ENCODE measurements at places on chromosomes 6 and 20.
A peak's percentile ranks its signal among the peaks of the same experiment; 100 is the strongest.

DNA sequence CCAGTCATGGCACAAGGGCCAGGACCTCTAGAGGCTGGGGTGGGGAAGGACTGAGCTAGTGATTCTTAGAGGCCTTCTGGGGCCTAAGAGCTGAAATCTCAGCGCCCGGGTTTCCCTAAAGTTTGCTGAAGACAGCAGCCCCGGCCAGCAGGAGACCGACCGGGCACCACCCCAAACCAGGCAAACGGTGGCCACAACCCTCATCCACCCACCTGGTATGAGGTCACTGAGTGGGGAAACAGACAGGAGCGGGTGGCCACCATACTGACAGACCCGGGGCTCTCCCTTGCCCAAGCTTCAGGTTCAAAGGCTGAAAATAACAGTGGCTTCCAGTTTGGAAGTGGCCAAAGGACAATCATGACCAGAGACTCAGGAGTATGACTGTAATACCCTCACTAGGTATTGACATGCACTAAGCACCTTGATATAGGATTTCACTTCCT is 35.0 kb upstream of the ID1 start:
- DNase-seq: no peak

DNA sequence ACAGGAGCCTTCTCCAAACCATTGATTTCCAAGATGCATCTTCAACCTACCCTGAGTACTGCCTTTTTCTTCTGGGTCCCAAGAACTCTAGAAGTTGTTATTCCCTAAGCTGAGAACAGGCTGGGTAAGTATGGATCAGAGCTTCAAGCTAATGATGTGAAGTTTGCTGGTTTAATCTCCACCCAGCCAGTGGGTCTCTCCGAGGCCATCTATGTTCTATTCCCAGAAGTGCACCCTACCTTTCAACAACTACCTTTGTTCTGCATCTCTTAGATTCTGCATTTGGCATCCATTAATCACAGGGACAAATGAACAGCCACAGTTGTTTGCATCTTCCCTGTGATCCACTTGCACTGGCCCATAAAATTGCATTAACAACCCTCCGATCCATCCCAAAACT is 246.2 kb downstream of the HIVEP2 start:
- DNase-seq: no peak

DNA sequence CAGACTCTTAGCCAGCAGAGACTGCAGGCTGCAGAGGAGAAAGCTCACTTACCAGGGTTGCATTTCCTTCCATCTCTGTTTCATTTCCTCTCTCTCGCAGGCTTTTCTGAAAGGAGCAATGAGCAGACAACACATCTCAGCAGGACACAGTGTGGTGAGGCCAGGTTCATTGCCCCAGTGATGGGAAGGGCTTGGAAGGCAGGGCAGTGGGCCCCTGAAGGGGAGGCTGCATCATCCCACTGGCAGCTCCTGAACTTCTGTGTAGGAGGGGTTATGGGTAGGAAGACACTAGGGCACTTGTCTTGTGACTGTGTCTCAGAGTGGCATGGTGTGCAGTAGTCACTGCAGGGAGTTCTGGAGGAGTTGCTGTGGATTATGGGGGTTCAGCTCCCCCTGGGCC is 246.8 kb downstream of the QKI start:
- DNase-seq: no peak

DNA sequence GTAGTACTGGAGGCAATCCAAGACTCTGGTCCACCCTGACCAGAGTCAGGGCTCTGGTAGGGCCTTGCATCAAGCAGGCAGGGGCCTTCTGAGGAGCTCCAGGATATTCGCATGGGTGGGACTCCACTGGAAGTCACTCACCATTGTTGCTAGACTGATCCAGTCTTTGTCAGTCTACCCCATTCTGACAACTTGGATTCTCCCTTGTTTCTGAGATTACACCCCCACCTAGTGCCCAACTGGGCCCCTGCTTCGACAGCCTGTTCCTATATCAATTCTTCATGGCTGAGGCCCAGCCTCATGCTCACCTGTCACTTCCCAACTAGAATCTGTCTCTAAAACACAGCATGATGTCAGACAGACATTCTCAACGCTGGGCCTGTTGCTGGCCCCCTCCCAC is 5.2 kb downstream of the SLC35D3 start:
- DNase-seq: no peak

DNA sequence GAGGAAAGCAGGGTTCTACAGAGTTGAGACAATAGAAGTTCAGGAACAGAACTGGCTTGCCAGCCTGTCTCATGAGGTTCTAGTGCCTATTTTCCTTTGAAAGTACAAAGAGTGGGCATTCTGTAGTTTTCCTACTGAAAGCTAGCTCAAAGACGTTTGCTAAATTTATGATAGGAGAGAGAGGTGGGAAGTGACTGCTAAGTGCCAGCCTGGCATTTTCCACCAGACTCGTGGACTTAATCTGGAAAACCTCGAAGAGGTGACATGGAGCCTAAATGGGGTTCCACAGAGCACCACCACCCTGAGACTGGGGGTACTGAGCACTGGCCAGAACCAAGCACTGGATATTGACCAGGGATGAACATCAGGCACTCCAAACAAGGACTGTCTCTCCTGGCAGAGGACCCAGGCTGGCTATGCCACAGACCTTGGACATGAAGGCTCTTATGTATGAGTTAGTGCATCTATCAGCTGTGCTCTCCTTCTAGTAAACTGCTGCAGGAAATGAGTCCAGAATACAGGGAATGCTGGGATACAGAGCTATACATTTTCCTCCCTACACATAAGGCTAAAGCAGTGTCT is 7.1 kb downstream of the PEX6 start:
- DNase-seq: no peak

DNA sequence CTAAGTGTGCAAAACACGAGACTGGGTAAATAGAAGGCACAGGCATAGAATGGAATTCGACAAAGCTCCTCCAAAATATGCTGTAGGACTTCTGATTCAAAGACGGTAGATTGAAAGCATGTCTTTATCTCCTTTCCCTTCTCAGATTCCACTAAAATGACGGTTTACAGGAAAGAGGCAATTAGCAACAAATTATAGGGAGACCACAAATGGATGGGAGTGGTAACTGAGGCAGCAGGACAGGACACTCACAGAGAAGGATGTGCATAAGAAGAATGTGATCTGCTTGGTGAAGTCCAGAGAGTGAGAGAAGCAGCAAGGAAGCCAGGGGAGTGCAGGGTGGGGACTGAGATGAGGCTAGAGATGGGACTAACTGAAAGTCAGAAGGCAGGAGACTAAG is 113.4 kb upstream of the MRPS10 start:
- no peak for DNase-seq

- no peak for DNase-seq
These were observed 18.2 kb upstream of the CEP85L start for GRCh38 chr6:118669561-118669960.

- peak; percentile 65 for DNase-seq
These were observed 27.6 kb downstream of the SYNJ2 start for GRCh38 chr6:158009114-158009891.

DNA sequence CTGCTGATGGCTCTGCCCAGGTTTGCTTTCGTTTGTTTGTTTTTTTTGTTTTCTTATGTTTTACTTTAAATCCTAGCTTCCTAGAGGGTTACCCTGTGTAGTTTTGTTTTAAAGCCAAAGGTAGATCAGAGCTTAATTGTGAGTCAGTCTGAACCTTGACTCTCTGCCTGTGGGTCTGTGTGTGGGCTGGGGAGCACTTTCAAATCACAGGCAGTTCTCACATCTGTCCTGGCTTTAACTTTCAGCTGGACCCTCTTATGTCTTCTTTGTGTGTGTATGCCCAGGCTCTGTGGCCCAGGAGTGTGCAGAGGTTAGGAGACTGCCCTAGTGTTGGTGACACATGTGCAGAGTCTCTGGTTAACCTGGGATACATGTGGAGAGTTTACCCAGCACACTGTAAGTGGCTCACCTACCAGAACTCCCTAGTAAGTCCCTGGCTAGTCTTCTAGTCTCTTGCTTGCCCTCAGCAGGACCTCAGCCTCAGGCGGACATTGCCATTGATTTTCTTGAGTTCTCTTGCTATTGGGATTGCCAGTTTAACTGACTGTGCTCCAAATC is 19.0 kb downstream of the HIVEP1 start:
- peak; percentile 25 for DNase-seq

- no peak for DNase-seq
These were observed 186.2 kb downstream of the GPX5 start for GRCh38 chr6:28711788-28712341.

DNA sequence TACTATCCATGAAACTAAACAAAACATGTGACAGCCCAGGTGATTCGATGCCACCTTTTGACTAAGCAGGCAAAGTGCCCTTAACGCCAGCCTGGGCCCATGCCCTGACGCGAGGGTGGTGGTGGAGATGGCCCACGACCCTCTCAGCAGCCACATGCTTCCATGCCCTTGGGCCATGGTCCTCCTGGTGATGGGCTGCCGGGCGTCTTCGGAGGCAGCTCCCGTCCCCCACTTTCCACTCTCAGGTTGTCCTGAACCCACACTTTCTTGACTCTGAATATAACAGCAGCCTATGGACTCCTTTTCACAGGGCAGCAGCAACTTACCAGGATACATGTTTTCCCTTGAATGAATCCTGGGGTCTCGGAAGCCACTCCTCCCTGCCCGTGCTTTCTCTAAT is 33.6 kb downstream of the TMEM242 start:
- DNase-seq: no peak

DNA sequence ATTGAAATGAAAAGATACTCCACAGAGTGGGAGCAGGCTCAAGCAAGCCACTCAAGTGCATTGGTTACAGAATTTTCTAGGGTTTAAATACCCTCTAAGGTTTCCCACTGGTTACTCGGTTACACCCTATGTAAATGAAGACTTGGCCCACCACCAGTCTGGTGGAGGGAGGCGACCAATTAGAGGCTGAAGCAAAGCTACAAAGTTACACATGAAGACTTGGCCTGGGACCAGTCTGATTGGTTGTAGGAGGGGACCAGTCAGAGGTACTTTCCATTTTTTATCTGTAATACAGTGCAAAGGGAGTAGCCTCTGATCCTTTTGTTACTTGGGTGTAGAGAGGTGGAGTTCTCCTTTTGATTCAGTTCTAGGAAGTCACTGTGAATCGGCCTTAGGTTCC is 7.6 kb downstream of the SRSF12 start:
- DNase-seq: no peak

GRCh38 chr6:147651249-147652063 is 143.0 kb downstream of the SAMD5 start:
- DNase-seq: peak; percentile 44

- DNase-seq: no peak
These were observed 141.3 kb downstream of the FUT9 start for GRCh38 chr6:96157018-96157565.

DNA sequence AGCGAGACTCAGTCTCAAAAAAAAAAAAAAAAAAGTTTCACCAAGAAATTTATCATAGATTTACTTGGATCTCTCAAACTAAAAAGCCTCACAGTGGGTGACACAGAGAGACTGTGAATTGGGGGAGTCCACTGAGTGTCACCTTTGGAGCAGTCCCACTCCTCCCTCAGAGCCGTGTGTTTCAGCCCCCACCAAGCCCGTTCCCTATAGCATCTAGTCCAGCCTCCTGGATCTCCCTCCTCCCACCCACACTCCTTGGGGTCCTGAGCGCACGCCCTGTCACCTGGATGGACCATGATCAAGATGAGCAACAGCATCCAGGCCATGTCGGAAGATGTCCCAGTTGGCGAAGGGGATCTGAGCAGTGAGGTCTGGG is 422 bp downstream of the NCR3 start:
- no peak for DNase-seq

GRCh38 chr20:50318710-50319109 is 128.1 kb downstream of the CEBPB start:
- no peak for DNase-seq

GRCh38 chr6:156752666-156753301 is 24.4 kb upstream of the ARID1B start:
- DNase-seq: no peak

GRCh38 chr6:151142676-151143075 is 97.1 kb upstream of the AKAP12 start:
- DNase-seq: no peak

DNA sequence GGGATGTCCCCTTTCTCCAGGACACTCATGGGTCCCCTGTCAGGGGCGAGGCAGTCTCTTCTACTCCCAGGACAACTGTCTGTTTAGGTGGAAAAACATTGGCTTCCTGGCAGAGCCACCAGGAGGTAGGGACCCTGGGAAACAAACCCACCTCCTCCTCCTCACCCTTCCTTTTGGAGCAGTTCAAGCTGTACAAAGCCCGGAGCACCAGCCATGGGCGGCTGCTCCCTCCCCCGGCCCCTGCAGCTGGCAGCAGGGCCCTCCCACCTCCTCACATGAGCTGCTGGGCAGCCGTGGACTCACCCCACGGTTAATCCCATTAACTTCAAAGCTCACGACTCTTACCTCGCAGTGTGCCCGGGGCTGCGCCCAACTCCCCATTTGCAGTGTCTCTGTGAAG is 48.6 kb downstream of the CDH4 start:
- DNase-seq: no peak

- peak; percentile 68 for DNase-seq
These were observed 102.9 kb upstream of the PRL start for GRCh38 chr6:22399693-22400092.

DNA sequence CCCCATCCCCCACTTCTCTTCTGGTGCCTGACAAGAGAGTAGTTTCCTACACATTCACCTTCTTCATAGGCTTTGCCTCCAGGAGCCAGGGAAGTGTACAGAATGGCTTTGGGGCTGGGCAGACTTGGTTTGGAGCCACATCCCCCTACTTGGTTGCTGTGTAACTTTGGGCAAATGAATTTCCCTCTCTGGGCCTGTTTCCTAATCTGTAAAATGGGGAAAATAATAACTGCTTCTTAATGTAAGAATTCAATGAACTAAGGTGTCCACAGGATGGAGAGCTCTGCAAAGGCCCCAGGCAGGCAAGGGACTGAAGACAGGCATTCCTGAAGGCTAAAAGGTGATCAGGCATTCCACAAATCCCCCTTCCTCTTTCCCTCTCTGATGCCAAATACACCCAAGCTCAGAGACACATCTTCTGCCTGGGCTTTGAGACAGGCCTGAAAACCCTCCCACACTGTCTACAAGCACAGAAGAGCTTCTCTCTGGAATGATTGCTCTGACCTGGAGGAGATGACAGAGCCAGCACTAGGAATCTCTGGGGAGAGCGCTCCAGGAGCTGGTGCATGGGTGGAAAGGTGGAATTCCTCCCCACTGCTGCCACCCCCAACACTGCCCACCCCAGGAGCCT is 6.9 kb upstream of the C20orf203 start:
- no peak for DNase-seq

DNA sequence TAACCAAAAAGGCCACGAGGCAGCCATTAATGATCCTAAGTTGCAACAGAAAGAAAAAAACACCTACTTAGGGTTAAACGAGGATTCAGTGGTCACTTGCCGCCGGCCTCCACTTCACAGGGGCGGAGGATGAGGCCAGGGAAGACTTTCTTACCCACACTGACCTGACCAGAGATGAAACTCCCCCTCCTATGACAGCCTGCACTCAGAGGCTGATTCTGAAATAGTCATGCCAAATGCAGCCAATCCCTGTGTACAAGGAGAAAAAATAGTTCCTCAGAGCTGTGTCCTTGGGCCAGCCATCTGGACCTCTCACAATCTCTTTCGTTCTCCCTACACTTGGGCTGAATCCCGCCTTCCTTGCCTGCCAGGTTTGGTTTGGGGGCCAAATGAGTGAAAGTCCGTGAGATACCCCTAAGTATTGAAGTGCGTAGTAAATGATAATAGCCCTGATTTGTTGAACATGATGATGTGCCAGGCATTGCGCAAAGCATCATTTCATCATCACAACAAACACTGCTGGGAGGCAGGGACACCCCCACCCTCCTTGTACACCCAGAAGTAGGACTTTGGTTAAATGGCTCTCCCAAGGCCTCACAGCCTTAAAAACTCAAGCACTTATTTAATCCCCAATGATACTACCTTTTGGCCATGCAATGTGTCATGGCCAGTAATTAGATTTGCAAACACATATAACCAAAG is 3.2 kb upstream of the IRF4 start:
- peak; percentile 64 for DNase-seq

- DNase-seq: no peak
These were observed 37.7 kb downstream of the ECHDC1 start for GRCh38 chr6:127305741-127306140.

All from fibroblast of mammary gland (primary cell).